Karpas-422 (cell line): ENCODE measurements at places on chromosomes 16 and 17.

DNA sequence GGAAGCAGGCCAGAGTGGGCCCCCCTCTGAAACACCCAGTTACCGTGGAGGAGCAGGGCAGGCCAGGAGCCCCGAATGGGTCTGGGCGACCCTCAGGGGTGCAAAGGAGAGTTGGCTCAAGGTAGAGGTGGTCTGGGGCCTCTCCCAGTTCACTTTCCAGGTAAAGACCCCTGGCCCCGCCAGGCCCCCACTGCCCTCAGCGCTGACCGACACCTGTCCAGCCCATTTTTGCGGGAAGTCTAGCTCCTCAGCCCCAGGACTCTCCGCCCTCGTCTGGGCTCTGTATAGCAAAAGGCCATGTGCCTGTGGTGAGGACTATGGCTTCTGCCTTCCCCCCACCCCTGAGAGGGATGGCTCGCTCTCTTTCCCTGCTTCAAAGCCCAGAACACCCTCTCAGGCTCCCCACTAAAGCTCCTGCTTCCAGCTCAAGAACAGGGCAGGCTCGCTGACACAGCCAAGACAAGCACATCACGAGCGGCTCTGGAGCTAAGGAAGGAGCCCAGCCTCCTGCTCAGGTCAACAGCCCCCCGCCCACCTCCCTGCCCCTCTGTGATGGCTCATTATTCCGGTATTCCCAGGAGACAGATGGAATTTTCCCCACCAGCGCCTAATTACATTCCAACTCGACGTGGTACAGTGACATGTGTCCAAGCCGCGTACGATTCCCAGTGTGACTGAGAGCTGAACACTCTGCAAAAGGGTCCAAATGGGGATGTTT, 59.4 kb downstream of the RTN4RL1 start:
- H3K27me3 ChIP-seq, result no peaks in the 10 kb centered on the region
- no peak overlapping the region for H3K4me3 ChIP-seq
- DNase-seq, result no peak
- no peaks in the 10 kb centered on the region for H3K4me1 ChIP-seq
- H3K36me3 ChIP-seq, result no peaks in the 10 kb centered on the region
- H3K27ac ChIP-seq, result no peak overlapping the region

DNA sequence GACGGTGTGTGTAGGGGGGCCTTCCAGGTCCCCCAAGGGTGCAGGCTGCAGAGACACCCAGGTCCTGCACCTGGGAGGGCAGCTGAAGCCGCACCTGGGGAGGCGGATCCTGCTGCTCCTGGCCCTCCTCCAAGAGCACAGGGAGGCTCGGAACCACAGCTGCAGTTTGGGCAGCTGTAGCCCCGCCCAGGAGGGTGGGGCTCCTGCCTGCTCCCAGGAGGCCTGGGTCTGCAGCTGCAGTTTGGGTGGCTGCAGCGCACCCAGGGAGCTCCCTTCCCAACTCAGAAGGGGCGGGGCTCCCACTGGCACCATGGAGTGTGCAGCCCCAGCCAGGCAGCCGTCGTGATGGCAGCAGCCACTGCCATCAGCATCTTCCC, 69.4 kb upstream of the NKD1 start:
- DNase-seq, result peak; percentile 42
- H3K36me3 ChIP-seq, result no peaks in the 10 kb centered on the region
- no peak overlapping the region for H3K27ac ChIP-seq
- H3K4me3 ChIP-seq, result no peak overlapping the region

- H3K4me1 ChIP-seq, result no peaks in the 10 kb centered on the region
- no peak for DNase-seq
- H3K36me3 ChIP-seq, result peaks cover 20% of the 10 kb centered on the region
- H3K4me3 ChIP-seq, result no peak overlapping the region
Observed at GRCh38 chr17:64472564-64472963, 23.6 kb downstream of the MILR1 start.

DNA sequence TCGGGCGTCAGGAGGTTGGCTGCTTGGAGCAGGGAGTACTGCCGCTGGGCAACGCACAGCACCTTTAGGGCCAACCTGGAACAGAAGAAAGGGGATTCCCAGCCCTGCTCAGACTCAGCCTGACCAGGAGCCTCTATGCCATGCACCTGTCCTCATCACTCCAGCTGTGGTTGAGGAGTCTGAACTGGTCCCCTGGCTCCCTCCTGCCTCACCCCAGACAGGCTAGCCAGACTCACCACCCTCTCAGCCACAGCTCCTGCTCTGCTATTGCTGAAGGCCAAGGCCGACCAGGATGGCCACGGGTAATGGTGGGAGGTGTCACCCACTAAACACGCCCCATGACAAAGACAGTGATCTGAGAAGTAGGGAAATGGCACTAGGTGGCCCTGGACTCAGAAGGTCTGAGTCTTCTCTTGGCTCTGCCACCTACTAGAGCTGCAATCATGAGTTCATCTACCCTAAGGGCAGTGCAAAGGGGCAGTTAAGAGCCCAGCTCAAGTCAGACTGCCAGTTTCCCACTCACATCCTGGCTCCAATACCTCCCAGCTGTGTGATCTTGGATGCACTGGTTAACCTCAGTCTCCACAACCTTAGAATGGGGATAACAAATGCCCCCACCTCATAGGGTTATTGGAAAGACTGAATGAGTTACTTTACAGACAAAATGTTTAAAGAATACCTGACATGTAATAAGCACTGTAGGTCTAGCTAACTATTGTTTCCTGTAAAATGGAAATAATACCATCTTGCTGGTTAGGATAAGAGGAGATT, 13.8 kb upstream of the GFAP start:
- H3K27ac ChIP-seq, result no peak overlapping the region
- no peaks in the 10 kb centered on the region for H3K27me3 ChIP-seq
- no peaks in the 10 kb centered on the region for H3K4me1 ChIP-seq

DNA sequence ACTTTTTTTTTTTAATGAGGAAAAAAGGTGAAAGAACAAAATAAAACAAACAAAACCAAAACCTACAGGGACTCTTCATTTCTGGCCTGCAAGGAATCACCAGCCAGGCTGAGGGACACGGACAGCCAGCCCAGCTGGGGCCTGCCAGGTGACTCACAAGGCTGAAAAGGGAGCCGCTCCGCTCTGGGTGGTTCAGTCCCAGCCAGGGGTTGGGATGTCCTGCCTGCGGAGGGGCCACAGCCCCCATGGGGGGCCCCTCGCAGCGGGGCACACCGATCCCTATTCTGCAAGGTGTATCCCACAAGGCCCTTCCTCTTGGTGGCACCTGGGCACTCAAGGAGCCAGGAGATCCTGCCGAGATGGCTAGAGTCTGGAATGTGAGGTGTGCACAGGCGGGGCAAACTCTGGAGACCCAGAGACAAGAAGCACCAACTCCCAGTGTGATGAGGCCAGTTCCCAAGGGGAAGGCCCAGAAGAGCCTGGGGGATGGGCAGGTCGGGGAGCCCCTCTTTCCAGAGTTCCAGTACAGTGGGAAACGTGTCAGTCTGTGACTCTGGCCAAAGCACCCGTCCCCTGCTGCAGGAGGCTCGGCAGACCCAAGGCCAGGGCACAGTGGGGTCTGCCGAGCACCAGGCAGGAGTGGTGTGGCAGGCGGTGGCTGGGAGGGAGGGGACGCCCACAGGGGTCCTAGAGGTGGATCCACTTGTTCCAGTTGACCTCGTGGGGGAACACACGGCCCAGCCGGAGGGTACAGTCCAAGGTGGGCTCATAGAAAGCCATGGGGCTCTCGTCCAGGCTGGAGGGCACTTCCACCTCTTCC, 58.9 kb downstream of the IL21R start:
- no peaks in the 10 kb centered on the region for H3K27me3 ChIP-seq
- no peaks in the 10 kb centered on the region for H3K4me1 ChIP-seq
- no peak overlapping the region for H3K4me3 ChIP-seq
- peaks cover 4% of the 10 kb centered on the region; the same call in 1 of the 2 replicates for H3K36me3 ChIP-seq
- H3K27ac ChIP-seq, result no peak overlapping the region

DNA sequence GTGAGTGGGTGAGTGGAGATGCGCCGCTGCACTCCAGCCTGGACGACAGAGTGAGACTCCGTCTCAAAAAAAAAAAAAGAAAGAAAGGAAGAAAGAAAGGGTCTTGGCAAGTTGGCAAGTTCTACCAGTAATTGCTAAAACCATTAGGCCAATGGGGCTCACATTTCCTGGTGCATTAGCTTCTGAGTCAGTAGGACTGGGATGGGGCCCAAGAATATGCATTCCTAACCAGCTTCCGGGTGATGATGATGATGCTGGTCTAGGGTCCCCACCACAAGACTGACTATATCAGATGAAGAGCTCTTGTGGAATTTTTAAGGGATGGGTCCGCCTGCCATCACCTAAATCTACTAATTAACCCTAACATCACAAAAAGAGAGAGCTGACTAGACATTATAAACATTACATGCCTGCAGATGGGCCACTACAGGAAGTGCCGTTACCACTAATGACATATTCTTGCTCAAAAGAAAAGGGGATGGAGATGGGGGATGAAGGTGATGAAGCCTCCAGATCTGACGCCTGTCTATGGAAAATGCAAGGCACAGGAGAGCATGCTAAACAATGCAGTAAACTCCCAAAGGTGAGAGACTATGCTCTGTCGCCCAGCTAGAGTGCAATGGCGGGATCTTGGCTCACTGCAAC, 13.1 kb downstream of the MYH11 start:
- no peaks in the 10 kb centered on the region for H3K36me3 ChIP-seq
- no peaks in the 10 kb centered on the region for H3K4me1 ChIP-seq
- H3K4me3 ChIP-seq, result no peak overlapping the region

GRCh38 chr17:65197201-65197600, 60.0 kb downstream of the RGS9 start:
- no peak overlapping the region for H3K4me3 ChIP-seq
- no peaks in the 10 kb centered on the region for H3K27me3 ChIP-seq
- H3K4me1 ChIP-seq, result peaks cover 2% of the 10 kb centered on the region
- no peak overlapping the region for H3K27ac ChIP-seq
- no peaks in the 10 kb centered on the region for H3K36me3 ChIP-seq
- DNase-seq, result no peak
